Hepatic stellate cell (primary cell): ENCODE measurements at places on chromosomes 11 and 22.

DNA sequence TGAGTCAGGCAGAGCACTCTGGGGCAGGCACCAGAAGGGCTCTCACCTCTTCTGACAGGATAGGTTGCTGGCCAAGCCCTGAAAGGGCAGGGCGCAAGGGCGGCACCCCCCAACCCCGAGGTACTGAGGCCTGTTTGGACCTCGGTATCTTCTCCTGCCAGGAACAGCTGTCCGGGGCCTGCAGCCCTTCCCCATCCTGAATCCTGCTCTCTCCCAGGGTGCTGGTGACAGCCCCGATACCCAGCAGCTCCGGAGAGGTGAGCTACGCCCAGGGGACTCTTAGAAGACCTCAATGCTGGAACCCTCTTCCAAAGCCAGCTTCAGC lies 79.1 kb downstream of the PHF21B start:
- no peak for DNase-seq

DNA sequence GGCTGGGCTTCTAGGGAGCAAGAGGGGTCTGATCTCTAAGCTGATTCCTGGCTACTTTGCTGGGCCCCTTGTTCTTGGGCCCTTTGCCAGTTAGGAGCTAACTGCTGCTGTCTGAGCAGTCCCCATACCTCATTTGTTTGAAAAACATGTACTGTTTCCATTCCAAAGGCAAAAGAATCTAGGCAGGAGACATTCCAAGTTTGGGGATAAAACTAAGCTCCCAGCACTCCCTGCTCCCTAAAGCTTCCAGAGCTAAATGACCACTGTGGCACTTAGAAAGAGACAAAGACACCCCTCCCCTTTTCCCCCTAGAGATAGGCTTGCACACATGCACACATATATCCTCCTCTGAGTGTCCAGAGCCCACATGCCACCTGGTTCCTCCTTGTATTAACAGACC lies 22.7 kb upstream of the RRM1 start:
- DNase-seq: no peak

DNA sequence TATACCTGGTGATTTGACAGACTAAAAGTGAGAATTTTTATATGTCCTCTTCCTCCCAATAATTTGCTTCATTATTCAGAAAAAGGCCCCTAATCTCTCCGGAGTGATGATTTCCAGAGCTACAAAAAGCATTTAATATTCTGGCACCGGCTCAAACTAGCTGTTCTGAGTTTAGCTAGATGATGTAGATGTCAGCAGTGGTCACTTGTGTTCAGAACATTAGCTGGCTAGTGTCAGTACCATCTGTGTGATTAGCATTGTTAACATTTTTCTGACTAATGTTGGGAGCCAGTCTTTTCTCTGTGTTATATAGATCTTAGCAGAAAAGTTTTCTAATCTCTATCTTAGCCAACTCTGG lies 68.7 kb upstream of the RRM1 start:
- no peak for DNase-seq

- no peak for DNase-seq
Observed at GRCh38 chr22:19118329-19118880, 3.8 kb downstream of the DGCR2 start.

GRCh38 chr11:116513894-116514293 lies 258.9 kb downstream of the BUD13 start:
- no peak for DNase-seq

DNA sequence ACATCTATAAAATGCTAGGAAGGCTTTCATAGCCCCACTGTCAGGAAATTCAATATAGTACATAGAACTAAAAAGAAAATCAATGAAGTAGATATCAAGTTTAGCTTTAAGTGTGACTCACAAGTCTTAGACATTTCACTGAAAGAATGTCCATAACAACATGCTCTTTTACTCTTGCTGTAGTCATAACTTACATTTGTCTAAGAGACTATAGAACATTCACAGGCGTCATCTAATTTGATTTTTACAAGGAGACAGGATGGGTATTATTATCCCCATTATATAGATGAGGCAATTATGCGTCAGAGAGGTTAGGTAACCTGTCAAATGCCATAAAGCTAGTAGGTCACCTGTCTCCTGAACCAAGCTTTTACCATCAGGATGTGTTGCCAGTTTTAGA lies 36.9 kb downstream of the BDNF start:
- DNase-seq: no peak

GRCh38 chr11:11036185-11036847 lies 178.5 kb upstream of the ZBED5 start:
- DNase-seq: no peak

DNA sequence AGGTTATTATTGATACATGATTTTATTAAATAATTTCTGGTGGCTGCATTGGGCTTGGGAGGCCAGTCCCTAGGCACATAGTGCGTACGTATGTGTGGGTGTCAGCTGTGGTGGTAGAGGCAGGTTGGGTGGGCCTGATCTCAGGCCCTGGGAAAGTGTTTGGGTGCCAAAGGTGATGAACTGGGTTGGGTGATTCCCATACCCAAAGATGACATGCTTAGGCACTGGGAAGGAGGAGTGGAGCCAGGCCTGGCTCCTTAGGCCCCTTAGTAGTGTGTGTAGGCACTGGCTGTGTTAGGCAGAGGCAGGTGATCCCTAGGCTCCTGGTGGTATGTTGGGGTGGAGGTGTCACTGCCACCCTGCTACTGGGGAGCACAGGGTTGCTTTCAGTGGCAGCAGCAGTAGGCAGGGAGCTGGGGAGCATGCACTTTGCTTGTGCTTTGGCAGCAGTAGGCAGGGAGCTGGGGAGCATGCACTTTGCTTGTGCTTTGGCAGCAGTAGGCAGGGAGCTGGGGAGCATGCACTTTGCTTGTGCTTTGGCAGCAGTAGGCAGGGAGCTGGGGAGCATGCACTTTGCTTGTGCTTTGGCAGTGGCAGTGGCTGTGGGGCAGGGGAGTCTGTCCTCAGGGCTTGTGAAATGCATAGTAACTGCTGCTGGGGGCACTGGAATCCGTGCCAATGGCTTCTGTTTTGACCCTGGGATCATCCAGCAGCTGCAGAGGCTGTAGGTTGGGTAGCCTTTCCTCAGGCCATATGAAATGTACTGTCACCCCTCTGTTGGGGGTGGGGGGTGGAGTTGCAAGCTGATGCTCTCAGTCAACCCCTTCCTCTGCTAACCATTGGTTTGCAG lies 84.4 kb downstream of the RRM1 start:
- no peak for DNase-seq

GRCh38 chr22:36303874-36304273 lies 50.9 kb downstream of the APOL1 start:
- DNase-seq: no peak

DNA sequence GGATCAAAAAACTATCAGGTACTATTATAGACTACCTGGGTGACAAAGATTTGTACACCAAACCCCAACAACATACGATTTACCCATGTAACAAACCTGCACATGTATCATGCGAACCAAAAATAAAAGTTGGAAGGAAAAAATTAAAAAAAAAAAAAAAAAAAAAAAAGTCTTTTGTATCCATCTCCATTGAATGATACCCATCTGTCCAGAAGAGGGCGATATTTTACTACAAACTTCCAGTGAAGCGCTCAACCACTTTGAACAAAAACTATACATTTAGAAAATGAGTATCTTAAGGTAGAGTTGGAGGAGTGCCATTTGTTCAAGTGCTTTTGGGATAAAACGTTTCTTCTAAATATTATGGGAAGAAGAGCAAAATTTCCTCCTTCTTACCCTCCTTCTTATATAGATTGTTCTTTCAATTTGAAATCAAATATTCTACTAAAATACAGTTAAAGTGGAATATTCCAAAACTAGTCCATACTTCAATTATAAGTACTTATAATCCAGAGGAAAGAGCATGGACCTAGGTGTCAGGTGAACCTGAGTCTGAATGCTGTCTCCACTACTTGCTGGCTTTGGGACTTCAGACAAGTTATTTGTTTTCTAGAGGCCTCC lies 23.3 kb downstream of the ARL14EP start:
- DNase-seq: no peak

DNA sequence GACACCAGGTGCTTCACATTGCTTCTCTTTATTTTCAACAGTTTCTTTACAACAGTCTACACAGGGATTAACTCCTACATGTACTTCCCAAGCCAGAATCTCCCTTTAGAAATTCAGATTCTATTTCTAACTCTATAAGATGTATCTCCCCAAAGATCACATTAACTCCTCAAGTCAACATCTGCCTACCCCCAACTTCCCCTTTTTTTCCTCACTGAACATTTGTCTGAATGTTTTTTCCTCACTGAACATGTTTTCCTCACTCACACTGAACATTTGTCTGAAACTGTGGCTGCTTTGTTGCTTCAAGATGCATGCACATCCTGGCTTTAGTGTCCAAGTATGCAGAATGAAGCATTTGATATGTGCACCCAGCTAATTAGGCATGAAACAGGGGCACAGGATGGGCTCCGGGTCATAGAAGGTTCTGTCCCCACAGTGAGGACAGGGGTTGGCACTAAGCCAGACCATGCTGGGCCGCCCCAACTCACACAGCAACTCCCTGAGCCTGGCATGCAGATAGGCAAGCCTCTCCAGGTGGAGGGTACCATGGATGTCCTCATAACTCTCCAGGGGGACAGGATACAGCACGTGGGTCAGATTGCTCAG lies 11.3 kb downstream of the PRAME start:
- no peak for DNase-seq

- no peak for DNase-seq
Observed at GRCh38 chr11:71106671-71107070, 145.7 kb downstream of the SHANK2 start.

DNA sequence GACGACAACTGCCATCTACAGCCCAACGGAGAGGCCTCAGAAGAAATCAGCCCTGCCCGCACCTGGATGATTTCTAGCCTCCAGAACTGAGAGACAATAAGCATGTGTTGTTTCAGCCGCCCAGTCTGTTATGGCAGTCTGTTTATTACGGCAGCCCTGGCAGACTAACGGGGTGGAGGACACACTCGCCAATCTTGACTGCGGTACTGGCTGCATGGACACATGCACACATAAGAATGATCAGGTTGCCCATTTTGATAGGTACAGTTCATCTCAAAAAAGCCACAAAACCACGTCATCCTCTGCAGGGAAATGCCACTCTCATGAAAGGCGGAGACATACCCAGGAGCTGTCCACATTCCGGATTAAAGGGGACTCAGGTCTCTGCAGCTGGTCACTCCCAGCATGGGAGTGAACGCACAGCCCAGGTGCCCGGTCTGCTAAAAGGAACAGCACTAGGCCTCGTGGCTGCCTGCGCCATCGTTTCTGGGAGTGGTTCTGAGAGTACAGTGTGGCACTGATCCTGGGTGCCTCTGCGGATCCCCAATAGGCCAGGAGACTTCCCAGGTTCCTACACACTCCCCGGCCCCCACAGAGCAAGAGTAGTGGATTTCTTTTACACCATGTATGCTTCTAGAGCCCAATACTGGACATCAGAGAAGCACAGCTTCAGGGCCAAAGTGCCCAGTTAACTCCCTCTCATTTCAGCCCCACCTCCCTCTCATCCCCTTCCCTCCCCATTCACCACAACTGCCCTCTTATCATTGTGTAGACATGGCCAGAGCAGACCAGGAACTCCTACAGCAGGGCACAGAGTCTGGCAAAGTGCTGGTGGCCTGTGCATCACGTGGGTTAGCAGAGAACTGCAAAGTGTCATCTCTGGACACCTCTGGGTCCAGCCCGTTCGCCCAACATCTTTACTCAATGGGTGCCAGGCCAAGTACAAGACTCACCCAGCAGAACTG lies 11.7 kb upstream of the COMT start:
- DNase-seq: no peak

DNA sequence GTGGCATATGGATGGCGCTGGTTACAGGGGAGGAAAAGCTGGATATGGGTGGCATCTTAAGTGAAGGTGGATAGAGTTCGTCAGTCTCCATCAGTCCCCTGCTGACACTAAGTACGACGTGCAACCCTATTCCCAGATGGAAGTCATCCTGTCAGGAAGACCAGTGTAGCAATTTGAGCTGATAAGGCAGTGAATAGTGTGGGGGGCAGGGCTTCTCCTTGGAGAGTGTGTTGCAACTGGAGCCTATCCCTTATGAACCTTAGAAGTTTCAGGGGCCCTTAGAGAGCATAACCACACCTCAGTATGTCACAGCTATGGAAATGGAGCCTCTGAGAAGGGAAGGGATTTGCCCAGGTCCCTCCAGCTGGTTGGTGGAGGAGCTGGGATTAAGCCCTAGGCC lies 36.1 kb upstream of the ANKK1 start:
- no peak for DNase-seq

GRCh38 chr11:66625041-66625751 lies 8.8 kb downstream of the RBM14 start:
- DNase-seq: no peak

GRCh38 chr22:35051013-35051535 lies 14.9 kb upstream of the ISX start:
- no peak for DNase-seq

DNA sequence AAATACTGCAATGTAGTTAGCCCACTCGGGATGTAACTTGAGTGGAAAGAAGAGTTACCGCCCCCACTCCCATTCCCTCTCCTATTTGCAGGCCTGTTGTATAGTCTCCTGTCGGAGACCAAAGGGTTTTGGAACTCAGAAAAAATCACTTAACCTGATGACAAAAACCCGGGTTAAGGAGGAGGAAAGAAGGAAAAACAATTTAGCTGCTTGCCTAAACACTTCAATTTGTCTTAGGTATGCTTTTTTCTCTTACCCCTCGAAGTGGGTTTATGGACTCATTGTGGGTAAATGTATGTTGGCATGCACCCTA lies 2.2 kb downstream of the YAP1 start:
- DNase-seq: no peak

- DNase-seq: peak; percentile 80
Observed at GRCh38 chr22:49992921-49993648, 19.5 kb downstream of the IL17REL start.

DNA sequence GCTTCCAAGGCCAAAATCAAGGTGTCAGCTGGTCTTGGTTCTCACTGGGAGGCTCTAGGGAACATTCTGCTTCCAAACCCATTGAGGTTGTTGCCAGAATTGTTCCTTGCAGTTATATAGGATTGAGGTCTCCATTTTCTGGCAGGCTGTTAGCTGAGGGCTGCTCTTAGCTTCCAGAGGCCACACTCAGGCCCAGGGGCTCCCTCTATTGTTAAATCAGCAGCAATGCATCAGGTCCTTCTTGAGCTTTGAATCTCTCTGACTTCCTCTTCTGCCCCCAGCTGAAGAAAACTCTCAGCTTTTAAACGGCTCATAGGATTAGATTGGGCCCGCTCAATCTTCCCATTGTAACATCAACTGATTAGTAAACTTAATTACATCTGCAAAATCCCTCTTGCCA lies 39.3 kb upstream of the BSX start:
- DNase-seq: peak; percentile 74
